T-cell (primary cell): ENCODE measurements at places on chromosomes 4 and X. TPM values are rescaled to one million over a fixed set of nuclear protein-coding genes. Genes with fewer than 3 reads are reported as not detected.

GRCh38 chr4:101818362-101818761 is 27.8 kb downstream of the BANK1 start:
- H3K4me1 ChIP-seq = no peaks in the 10 kb centered on the region
- no peak overlapping the region for H3K4me3 ChIP-seq
- no peak overlapping the region for H3K27ac ChIP-seq
- DNase-seq = no peak
- H3K36me3 ChIP-seq = no peaks in the 10 kb centered on the region
- no peaks in the 10 kb centered on the region for H3K27me3 ChIP-seq

The CSAG2 gene
- total RNA-seq = not detected

GRCh38 chr4:128698386-128698785 is 111.1 kb upstream of the JADE1 start:
- no peaks in the 10 kb centered on the region for H3K27me3 ChIP-seq
- no peaks in the 10 kb centered on the region for H3K4me1 ChIP-seq
- no peak overlapping the region for H3K27ac ChIP-seq
- no peak overlapping the region for H3K4me3 ChIP-seq
- DNase-seq = no peak
- H3K36me3 ChIP-seq = no peaks in the 10 kb centered on the region

GRCh38 chrX:148333989-148334388 is 166.4 kb upstream of the AFF2 start:
- DNase-seq = peak; percentile 10
- peaks cover 18% of the 10 kb centered on the region for H3K4me1 ChIP-seq
- peak overlapping the region; percentile 71 for H3K27ac ChIP-seq
- no peak overlapping the region for H3K4me3 ChIP-seq
- no peaks in the 10 kb centered on the region for H3K27me3 ChIP-seq
- H3K36me3 ChIP-seq = no peaks in the 10 kb centered on the region

GRCh38 chr4:8410641-8411271 is 29.8 kb downstream of the ACOX3 start:
- no peaks in the 10 kb centered on the region for H3K27me3 ChIP-seq
- no peak overlapping the region for H3K27ac ChIP-seq
- H3K4me3 ChIP-seq = no peak overlapping the region
- no peak for DNase-seq
- H3K4me1 ChIP-seq = peaks cover 37% of the 10 kb centered on the region
